Vagina (tissue), 2 donors: ENCODE measurements at places on chromosomes 6 and 20.

DNA sequence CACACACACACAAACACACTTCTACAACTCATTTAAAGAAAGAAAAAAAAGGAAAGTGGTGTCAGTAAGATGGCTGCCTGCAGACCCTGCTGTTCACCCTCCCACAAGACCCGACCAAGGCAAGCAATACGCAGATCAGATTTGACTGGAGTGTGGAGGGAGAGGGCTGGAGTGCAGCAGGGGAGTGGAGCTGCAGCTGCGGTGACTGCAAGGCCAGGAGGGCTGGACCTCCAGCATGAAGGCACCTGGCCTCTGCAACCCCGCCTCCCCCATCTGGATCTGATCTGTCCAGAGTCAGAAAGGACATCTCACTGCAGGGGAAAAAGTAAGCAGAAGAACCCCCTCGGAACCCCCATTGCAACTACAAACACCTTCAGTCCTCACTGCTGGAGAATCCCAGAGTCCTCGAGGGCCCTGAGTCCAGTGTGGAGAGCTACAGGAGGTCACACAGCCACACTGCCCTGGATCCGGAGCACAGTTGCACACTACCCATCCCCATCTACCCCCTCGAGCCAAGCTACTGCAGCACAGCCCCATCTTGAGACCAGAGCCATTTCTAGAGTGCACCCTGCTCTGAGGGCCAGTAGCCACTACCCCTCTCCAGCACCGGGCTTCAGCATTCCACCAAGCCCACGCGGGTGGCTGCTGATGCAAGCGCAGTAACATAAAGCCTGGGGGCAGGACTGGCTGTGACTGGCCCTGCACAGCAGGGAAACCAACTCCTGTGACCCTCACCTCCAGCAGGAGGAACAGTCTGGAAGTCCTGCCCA lies 41.9 kb upstream of the SRSF6 start:
- no peak for DNase-seq

DNA sequence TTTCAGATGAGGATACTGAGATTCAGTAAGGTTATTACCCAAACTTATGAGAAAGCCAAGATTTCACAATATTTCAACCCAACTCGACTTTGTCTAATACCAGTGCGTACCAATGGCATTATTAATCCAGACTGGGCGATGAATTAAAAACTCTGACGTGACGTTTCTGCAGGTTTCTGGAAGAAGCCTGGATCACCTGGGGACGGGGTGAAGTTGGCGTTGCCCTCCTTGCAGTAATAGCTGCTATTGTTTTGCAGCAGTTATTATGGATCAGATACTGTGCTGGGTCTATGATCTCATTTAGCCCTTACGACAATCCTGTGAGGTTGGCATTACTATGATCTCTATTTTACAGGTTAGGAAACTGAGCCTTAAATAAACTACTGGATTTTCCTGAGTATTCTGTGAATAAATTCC lies 569 bp upstream of the CDC5L start:
- no peak for DNase-seq

GRCh38 chr6:41576667-41577066 lies 30.5 kb downstream of the FOXP4 start:
- DNase-seq, result no peak

GRCh38 chr6:155090166-155090565 lies 95.1 kb downstream of the TIAM2 start:
- DNase-seq, result no peak

GRCh38 chr6:166006900-166007301 lies 160.8 kb downstream of the TBXT start:
- DNase-seq, result peak; percentile 87

GRCh38 chr6:152053332-152053731 lies 245.8 kb downstream of the ESR1 start:
- no peak for DNase-seq

DNA sequence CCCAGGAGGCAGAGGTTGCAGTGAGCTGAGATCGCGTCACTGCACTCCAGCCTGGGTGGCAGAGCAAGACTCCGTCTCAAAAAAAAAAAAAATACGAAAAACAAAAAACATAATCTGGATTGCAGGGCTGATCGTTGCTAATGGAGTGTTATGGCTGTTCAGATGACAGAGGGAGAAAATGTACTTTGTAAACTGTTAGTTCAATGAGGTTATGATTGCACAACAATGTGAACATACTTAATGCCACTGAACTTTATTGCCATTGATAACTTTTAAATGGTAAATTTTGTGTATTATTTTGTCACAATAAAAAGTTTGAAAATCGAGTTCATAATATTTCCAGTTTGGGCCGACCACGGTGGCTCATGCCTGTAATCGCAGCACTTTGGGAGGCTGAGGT lies 10.5 kb downstream of the C20orf173 start:
- no peak for DNase-seq

GRCh38 chr20:15628851-15629353 lies 944.3 kb downstream of the KIF16B start:
- no peak for DNase-seq
